ENCODE measurements at places on chromosomes 5 and 9. TPM values are rescaled to one million over a fixed set of nuclear protein-coding genes. Genes with fewer than 3 reads are reported as not detected.

Gene UTP15
- 25.0 TPM for total RNA-seq

Gene IRX4
- total RNA-seq = 0.29 TPM

Gene ARID3C
- total RNA-seq = 0.18 TPM

Gene PCDHB4
- total RNA-seq = 0.05 TPM

Gene SPINK1
- total RNA-seq = not detected

Gene SCGB3A1
- total RNA-seq = not detected

Gene HNRNPK
- total RNA-seq = 569 TPM

Gene NMUR2
- not detected for total RNA-seq
